ENCODE measurements at places on chromosomes 16 and 17.

DNA sequence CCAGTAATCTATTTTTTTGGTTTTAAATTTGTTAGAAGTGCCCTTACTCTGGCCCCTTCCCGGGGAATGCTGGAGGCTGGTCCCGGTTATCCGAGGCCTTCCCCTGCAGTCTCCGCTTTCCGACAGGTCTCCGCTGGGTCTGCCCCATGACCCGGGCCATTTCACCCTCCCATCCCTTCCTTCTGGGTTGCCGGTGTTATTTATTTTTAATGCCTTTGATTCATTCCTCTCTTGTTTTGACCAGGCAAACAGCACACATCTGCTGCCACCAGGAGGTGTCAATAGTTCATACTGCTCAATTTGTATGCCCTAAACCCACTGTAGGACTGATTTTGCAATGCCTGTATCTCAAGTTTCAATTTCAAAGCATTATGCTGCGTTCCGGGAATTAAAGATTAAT, 113.2 kb upstream of the IRX5 start:
- DNase-seq: no peak

DNA sequence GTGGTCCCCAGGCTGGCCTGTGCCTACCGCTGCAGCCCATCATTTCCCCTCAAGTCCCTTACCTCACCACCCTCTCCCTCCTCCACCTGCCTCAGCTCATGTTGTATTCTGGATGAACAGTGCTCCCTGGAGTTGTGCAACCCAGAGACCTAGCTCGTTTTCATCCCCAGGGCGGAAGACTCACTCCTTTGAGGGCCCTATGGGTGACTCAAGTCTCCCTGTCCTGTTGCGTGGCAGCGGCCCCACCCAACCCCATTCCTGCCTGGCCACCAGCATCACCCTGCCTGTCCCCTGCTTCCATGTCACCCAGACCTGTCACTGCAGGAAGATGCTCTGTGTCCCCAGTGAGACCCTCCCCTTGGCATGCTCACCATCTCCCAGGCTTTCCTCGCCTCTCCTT, 3.3 kb downstream of the ALOX12B start:
- no peak for DNase-seq

GRCh38 chr16:46745617-46746016, 2.5 kb downstream of the MYLK3 start:
- no peak for DNase-seq

DNA sequence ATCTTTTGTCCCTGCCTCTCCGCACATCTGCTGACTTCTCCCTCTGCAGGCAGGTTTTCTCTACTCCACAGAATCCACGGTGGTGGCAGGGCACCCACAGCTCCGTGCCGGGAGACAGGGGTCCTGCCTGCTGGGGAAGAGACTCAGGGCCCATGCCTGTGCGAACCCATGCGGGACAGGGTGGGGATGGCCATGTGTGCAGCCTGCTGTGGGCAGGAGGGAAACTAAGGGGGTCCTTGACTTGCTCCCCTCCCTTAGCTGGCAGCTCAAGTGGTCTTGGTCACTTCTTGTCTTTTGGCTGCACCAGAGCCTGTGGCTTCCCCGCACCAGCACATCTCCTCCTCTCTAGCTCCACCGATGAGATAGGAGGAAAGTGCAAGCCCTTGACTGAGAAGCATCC, 69.8 kb downstream of the SLC5A11 start:
- DNase-seq: no peak

DNA sequence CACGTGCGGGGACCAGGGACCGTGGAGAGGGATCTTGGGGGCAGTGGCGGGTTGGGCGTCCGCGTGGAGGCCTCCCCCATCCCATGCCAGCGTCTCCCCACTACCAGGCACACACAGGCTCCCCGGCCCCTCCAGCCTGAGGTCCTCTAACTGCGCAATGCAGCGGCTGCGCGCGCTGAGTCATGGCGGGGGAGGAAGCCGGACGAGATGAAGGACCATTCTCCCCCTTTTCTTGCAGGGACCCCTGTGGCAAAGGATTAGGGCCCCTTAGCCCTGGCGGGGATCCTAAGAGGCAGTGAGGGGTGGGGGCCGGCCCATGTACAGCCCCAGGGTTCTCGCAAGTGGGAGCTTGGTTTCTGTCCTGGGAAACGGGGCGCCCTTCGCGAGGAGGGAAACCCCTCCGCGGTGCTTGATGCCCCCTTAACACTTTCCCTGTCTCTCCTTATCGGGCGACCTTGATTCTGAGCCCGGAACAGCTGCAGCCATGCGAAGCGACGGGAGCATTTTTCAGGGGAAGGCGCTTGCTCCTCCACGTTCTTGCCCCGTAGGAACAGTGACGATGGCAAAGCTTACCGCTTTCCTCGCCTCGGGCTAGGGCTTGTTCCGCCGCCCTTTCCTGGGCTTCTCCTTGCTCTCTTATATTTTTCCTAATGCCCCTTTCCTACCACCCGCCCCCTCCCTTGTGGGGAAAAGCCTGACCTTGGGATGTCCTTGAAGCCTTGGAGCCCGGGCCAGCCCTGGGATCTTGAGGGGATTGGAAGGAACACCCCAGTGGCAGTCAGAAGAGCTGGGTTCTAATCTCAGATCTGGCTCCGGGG, 592 bp downstream of the ALDOA start:
- peak; percentile 37 for DNase-seq

- DNase-seq: no peak
Observed at GRCh38 chr17:68870976-68871375, 84.2 kb downstream of the ABCA8 start.

DNA sequence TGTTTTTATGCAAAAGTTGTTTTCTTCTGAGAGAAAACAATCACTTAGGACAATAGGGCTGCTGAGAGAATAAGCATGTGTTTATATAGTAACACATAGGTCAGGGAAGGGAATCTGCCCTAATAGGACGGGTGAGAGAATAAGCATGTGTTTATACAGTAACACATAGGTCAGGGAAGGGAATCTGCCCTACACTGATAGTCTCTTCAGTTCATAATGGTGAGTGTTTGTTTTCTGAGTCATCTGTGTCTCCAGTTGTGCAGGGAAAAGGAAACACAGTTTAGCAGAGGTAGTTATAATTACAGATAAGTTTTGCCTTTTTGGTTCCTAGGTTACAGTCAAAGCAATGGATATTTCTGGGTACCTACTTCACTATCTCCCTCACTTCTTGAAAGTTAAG, 252.3 kb upstream of the CA10 start:
- DNase-seq: no peak

Data from CD4-positive, alpha-beta T cell treated with Interleukin-15 for 1 hour (primary cell).